ENCODE measurements at places on chromosomes 5 and 9.

DNA sequence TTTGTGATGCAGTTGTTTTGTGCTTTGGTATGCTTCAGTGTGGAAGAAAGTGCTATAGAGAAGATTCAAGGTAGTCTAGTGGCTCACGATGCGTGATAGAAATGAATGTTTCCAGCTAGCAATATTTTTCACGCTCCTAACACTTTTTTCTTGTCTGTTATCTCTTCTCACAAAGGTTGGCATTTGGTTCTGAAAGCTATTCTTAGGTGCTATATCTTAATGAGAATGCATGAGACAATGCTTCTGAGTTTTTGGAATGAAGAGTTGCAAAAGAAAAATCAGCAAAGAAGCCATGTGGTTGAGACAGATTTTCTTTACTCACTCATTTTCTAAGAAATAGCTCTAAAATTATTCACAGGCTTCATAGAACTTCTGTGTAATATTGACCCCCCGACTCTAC lies 122.6 kb downstream of the PDE8B start:
- no peak for DNase-seq

GRCh38 chr9:107286057-107286456 lies 3.0 kb downstream of the RAD23B start:
- no peak for DNase-seq

DNA sequence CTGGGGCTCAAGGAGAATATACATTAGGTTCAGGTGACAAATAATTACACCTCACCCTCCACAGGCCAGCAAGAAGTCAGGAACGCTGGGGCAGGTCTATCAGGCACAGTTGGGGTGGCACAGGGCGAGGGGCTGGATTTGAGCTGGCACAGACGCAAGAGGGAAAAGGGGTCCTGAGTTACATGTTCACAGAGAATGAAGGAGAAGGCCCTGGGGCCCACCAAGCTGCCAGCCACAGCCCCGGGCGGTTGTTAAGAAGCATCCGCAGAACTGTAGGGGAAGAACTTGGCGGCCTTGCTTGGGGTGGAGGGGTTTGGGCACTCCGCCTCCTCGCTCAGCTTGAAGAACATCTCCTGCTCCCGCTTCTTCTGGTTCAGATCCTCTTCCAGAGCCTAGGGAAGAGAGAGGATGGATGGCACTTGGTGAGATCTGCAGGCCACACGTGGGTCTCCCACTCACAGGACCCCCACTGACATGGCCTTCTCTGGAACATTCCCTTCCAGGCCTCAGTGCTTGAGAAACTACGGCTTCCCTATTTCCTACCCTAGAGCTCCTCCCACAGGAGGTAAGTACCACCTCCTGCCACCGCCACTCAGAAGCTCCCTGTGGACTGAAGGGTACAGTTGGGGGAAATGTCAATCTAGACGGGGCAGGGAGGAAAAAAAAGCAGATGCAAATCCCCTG lies 38.3 kb upstream of the FBXW11 start:
- DNase-seq, result no peak

GRCh38 chr9:73026375-73026774 lies 73.5 kb upstream of the ALDH1A1 start:
- DNase-seq, result no peak

DNA sequence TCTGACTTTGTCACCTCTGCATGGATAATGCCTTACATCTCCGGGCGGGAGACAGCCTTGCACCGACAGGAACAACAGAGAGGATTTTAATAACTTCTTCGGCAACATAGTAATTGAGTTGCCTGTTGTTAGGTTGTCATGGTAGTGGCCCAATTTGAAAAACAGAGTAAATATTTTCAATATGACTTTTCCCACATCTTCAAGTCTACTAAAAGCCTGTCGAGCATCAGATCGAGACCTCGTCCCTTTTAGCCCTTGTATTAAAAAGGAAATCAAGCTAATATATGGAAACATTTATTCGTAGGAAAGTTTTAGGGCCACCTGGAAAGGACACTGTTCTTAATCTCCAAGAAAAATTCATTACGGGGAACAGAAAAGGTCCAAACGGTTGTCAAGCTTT lies 70.8 kb upstream of the FCN2 start:
- DNase-seq, result no peak

DNA sequence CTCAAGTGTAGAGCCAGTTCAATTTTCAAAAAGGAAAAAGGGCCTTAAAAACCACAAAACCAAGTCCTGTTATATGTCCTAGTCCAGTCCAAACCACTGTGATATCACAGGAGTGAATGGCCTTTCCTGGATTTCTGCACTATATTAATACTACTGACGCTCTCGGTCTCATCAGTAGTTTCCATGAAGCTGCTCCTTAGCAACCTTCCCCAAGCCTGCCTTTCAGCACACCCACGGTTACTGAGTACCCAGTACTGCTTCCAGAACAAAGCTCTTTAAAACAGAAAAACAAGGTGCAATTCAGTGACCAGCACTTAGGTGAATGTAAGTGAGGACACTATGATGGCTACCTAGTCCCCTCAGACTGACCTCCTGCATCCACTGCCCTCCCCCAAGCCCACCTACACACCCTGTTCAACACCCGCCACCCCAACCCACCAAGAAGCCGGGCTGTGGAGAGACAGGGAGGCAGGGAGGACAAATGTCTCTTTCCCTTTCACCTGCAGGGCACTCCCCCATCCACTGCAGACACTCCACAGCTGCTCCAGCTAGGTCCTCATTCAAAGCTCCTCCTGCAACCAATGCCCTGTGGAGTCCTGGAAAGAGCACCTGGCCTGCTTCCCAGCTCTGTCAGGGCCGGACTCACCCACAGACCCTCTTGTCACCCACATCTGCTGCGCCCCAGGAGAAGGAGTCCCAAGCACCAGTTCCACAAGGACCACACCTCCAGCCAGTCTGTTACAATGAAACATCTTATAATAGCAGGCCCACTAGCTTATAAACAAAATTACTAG lies 25.9 kb downstream of the PSMB7 start:
- DNase-seq, result no peak

DNA sequence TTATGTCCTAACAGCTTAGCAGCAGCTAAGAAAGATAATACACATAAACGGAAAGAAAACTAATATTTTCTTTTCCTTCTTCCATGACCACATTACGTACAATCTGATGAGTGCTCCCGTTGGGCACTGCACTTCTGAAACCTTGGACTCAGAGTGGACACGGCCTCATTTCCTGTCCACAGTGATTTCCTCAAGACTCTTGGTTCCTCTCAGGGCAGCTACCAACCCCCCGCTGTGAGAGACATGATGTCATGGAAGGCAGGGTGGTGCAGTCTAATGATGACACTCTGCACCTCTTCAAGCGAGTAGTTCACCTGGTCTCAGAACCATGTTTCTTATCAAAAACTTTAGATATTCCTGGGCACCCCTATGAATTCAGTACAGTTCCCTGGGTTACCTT lies 68.7 kb upstream of the CTSL start:
- DNase-seq, result no peak

DNA sequence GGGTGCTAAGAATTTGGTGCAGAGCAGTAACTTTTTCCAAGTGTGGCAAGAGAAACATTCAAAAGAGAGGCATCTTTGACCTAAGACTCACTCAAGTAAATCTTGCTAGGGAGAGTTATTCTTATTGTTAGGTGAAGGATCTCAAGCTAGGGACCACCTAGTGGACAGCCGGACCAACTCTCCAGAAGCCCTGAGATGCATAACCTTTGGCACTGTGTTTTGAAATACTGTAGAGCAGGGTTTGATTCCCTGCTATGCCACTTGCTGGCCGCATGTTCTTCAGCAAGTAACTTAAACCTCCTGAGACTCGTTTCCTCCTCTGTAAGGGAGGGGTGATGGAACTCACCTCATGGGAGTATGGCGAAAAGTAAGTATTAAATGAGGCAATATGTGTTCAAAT lies 336.1 kb upstream of the ADAMTSL1 start:
- no peak for DNase-seq

- DNase-seq, result no peak
Measured at GRCh38 chr5:28543473-28544098, 1505.2 kb upstream of the CDH9 start.

DNA sequence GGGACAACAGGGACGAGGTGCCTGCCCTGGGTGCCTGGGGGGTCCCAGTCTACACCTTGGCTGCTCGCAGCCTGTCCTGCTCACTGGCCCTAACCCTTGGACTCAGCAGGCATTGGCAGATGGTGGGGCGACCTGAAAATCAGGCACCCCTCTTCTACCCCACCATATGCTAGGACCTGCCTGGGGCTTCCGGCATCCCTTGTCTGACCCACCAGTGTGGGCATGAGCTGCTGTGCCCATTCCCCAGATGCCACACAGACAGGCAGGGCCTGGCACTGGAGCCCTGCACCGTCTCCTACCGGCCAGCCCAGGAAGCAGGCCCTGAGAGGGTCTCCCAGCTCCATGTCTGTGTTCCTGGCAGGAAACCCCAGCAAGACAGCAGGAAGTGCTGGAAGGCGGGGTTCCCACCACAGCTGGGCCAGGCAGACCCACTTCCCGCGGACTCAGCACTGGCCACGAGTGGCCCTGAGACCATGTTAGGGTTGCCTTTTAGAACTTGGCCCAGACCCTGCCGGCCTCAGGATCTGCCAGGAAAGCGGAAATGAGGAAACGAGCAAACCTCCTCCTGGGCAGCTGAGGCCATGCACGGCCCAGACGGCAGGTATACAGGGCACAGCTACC lies 3.1 kb downstream of the NINJ1 start:
- DNase-seq, result no peak

- no peak for DNase-seq
Measured at GRCh38 chr9:103757062-103757461, 337.0 kb upstream of the SMC2 start.

GRCh38 chr9:137645211-137645610 lies 26.4 kb downstream of the EHMT1 start:
- no peak for DNase-seq

GRCh38 chr9:126389992-126390391 lies 63.4 kb downstream of the MVB12B start:
- no peak for DNase-seq

GRCh38 chr9:5949103-5949699 lies 58.5 kb downstream of the MLANA start:
- no peak for DNase-seq

DNA sequence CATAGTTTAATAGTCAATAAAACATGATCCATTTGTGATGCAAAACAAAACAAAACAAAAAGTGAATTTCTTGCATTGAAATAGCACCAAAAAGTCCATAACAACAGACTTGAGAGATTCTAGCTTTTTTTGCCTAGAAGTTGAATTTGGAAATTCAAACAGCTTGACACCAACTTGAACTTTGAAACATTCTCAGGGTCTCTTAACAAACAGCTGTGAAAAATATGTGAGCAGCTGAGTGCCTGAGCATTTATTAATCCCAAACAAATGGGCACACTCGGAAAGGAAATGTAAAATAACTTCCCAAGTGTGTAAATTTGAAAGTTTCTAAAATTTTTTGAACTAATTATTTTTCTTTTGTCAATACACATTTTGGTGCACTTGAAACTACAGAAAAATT lies 56.0 kb upstream of the HMHB1 start:
- DNase-seq, result no peak

- DNase-seq, result no peak
Measured at GRCh38 chr9:110752766-110753165, 84.2 kb downstream of the MUSK start.

DNA sequence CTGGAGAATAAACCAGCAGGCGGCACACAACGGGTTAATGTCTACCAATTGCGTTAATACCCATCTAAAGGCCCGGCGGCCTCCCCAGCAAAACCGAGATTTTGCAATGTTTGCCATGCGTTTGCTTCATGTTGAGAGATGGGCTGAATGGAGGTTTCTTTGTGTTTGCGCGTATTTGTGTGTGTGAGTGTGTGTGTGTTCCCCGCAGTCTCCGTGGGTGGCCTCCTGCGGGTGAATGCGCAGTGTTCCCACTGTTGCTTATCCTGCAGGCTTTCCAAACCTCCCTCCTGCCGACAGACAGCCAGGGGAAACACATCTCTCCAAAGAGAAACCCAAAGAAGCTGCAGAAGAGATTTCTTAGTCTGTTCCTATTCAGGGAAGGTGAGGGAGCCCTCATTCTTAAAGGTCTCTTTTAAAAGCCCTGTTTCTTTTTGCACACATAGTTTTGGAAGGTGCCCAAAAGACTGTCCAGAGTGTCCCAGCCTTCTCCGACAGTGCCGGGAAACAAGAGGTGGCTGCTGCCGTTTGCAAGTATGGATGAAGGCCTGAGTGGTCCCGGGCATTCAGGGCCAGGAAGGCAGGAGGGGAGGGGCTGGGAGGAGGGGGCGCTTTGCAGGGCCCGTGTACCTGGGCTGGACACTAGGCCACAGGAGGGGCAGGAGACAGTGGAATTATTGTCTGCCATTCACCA lies 103.8 kb upstream of the ERCC6L2 start:
- no peak for DNase-seq

GRCh38 chr9:121498487-121499176 lies 1.0 kb downstream of the GGTA1 start:
- no peak for DNase-seq

- DNase-seq, result no peak
Measured at GRCh38 chr9:131001021-131001420, 8.0 kb upstream of the LAMC3 start.

GRCh38 chr9:15304632-15305031 lies 2.4 kb downstream of the TTC39B start:
- no peak for DNase-seq

DNA sequence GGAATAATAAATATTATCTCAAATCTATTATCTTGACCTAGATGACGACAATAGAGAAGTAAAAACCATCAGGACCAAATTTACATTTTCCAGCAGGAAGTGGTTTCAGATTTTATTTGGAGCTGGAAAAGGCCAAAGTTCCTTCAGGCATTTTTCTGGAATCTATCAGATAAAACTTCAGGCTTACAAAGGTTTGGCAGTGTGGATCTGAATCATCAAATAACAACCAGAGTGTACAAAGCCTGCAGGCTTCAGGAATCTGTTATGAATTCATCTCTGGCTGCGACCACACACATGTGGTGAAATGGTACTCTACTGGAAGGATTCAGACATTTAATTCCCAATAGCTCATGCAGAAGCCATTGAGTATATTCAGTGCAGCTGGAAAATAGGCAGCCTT lies 726.4 kb upstream of the GRAMD2B start:
- no peak for DNase-seq

DNA sequence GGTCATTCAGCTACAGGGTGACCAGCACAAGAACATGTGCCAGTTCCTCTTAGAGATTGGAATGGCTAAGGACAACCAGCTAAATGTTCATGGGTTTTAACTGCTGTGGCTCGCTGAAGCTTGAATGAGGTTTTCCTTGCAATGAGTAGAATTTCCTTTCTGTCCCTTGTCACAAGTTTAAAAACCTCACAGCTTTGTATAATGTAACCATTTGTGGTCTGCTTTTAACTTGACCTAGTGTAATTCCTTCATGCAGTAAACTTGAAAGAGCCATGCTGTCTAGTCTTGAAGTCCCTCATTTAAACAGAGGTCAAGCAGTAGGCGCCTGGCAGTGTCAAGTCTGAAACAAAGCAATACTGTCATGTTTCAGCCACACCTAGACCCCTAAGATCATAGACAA lies 181.3 kb upstream of the DMRT1 start:
- DNase-seq, result no peak

- no peak for DNase-seq
Measured at GRCh38 chr5:40235471-40236400, 444.0 kb upstream of the PTGER4 start.

GRCh38 chr5:169595172-169595820 lies 11.7 kb downstream of the SPDL1 start:
- DNase-seq, result no peak

- DNase-seq, result no peak
Measured at GRCh38 chr9:136429075-136429628, 10.5 kb downstream of the INPP5E start.
